ENCODE measurements at places on chromosomes 16 and 17.

GRCh38 chr17:63378411-63379375 lies 67.4 kb downstream of the CYB561 start:
- DNase-seq = no peak

GRCh38 chr16:57531253-57531575 lies 5.2 kb downstream of the CCDC102A start:
- DNase-seq = no peak

DNA sequence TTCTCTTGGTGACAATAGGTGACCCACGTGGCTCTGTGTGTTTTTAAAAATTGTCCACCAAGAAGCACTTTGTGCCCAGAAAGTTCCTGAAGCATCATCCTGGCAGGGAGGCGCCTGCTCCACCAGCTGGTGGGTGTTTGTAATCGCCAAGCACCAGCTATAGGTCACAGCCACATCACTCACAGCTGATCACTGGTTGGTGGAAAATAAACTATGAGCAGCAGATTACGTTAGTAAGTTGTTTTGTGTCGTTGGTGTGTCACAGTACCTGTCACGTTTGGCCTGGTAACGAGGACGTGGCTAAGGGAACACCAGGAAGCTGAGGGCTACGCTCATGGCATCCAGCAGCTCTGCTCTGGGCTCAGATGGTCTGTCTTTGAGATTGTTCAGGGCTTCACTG lies 10.1 kb downstream of the MRM3 start:
- no peak for DNase-seq

DNA sequence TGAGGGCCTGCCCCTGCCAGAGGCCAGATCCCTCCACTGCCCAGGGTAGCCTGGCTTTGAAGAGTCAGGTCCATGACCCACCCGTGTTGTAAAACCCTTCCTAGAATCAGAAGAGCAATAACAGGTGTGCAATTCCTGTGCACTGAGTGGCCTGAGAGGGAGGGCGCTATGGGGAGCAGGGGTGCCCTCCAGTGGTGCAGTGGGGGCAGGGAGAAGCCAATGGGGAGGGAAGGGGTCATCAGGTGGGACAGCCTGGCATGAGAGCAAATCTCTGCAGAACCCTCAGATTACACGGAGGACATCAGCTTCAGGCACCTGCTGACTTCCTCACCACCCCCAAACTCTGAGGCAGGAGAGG lies 72.9 kb upstream of the ZNF469 start:
- DNase-seq = no peak

GRCh38 chr16:31298340-31298739 lies 38.6 kb downstream of the ITGAM start:
- DNase-seq = no peak

GRCh38 chr17:74444406-74444805 lies 12.5 kb downstream of the GPRC5C start:
- DNase-seq = no peak

- DNase-seq = no peak
Measured at GRCh38 chr17:67105213-67105612, 60.9 kb downstream of the CACNG1 start.
